Keratinocyte (primary cell): ENCODE measurements at places on chromosomes 1 and 21. TPM values are rescaled to one million over a fixed set of nuclear protein-coding genes. Genes with fewer than 3 reads are reported as not detected.

DNA sequence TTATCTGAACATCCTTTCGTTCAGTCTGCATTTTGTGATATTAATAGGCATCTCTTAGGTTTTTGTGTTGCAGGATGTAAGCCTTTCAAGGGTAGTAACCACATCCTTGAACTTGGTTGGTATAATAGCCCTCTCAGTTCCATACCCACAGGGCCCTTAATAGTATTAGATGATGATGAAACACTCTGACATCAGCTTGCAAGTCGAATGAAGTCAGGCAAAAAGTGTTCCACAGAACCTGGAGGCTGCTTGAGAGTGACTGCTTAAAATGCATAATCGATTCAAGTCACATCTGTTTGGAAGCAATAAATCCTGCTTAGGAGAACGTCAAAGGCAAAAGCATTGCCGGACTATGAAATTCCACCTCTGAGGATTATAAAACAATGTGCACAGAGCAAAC, 415.6 kb upstream of the KAZN start:
- DNase-seq, result no peak
- H3K27ac ChIP-seq, result no peak overlapping the region
- no peaks in the 10 kb centered on the region for H3K36me3 ChIP-seq
- no peaks in the 10 kb centered on the region for H3K27me3 ChIP-seq
- no peak overlapping the region for H3K4me3 ChIP-seq

DNA sequence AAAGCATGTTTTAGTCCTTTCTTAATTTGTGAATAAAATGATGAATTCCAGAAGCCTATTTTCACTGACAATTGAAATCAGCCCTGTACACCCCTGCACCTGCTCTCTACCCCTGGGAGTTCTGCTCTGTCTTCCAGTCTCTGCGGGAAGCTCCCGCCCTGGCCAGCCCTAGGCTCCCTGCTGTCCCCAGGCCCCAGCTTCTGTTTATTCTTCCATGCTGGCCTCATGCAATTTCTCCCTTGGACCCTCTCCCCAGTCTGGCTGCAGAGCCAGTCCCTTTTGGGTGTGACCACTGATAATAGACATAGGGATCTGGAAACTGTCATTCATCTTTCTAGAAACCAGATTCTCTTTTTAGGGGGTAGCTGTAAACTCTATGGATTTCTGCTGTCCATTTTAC, 258.6 kb downstream of the GRIK3 start:
- no peaks in the 10 kb centered on the region for H3K4me1 ChIP-seq
- no peak for DNase-seq
- no peaks in the 10 kb centered on the region for H3K36me3 ChIP-seq
- peaks cover 21% of the 10 kb centered on the region for H3K27me3 ChIP-seq

DNA sequence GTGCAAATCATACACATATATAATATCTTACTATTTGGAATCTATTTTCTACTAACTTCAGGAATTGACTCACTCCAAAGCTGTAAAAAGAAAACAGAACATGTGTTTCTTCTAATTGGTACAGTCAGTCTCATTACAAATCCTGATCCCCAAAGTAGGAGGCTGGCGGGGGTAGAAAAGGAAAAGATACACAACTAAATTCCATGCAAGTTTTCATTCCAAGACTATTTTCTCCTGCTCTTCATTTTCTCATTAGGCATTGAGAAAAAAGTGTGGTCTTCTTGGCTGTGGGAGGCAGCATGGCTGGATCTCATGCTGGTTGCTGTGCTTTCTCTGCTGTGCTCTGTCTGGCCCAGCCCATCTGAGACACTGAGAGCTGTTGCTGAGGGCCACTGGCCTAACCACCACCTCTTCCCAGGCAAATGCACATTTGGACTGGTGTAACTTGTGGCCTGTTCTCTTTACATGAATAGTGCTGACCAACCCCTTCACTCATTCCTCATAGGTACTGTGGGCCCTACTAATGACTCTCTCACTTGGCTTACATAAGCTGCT, 1107.5 kb upstream of the B3GALT2 start:
- DNase-seq, result no peak
- no peaks in the 10 kb centered on the region for H3K4me1 ChIP-seq
- no peak overlapping the region for H3K27ac ChIP-seq
- H3K27me3 ChIP-seq, result no peaks in the 10 kb centered on the region

- no peak overlapping the region for H3K27ac ChIP-seq
- H3K4me1 ChIP-seq, result no peaks in the 10 kb centered on the region
- no peak overlapping the region for H3K4me3 ChIP-seq
- H3K27me3 ChIP-seq, result no peaks in the 10 kb centered on the region
Measured at GRCh38 chr1:194919146-194919545, 1689.1 kb downstream of the KCNT2 start.

DNA sequence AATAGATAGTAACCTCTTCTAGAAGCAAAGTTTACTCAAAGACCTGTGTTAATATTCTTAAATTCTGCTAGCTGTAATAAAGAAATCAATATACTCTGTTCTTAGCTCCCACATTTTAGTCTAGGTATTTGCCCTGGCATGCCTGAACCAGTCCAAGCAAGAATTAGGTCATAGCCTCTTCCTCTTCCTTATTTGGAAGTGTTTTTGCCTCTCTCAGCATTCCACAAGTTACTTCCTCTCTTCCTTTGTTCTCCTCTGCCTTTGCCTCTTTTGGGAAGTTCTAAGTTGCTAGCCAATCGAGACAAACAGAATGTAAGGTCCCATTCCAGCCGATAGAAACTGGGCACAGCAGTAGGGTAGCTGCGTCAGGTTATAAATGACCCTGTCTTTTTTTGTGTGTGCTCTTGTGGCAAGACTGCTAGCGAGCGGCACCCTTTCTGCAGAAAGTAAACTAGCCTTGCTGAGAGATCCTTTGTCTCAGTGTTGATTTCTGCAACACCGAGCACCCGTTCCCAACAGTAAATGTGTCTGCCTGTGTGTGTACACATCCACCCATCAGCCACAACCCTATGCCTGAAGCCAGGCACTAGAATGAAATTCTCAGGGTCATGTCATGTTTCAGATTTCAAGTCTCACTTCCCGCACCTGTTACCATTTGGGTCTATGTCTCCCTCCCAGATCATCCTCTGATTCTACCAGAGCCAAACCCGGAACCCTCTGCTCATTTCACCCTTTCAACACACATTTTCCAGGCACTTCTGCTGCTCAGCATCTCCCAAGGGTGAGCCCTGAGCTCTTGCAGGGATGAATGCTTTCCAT, 37.5 kb downstream of the LRRC3 start:
- H3K4me3 ChIP-seq, result no peak overlapping the region
- H3K4me1 ChIP-seq, result no peaks in the 10 kb centered on the region
- H3K27ac ChIP-seq, result no peak overlapping the region
- no peak for DNase-seq
- H3K27me3 ChIP-seq, result no peaks in the 10 kb centered on the region

- no peak for DNase-seq
- no peaks in the 10 kb centered on the region for H3K36me3 ChIP-seq
- H3K27ac ChIP-seq, result no peak overlapping the region
- peaks cover 12% of the 10 kb centered on the region for H3K27me3 ChIP-seq
- H3K4me3 ChIP-seq, result no peak overlapping the region
Measured at GRCh38 chr21:43855955-43856354, 9.1 kb upstream of the AGPAT3 start.

GRCh38 chr1:204871405-204872037, 859 bp downstream of the NFASC start:
- H3K4me3 ChIP-seq, result no peak overlapping the region
- H3K4me1 ChIP-seq, result no peaks in the 10 kb centered on the region
- H3K27me3 ChIP-seq, result peaks cover 10% of the 10 kb centered on the region
- no peaks in the 10 kb centered on the region for H3K36me3 ChIP-seq
- no peak overlapping the region for H3K27ac ChIP-seq

GRCh38 chr1:27070390-27071048, 57.9 kb upstream of the TENT5B start:
- H3K4me3 ChIP-seq, result no peak overlapping the region
- no peaks in the 10 kb centered on the region for H3K36me3 ChIP-seq
- peaks cover 5% of the 10 kb centered on the region for H3K27me3 ChIP-seq
- H3K4me1 ChIP-seq, result peaks cover 10% of the 10 kb centered on the region
- DNase-seq, result no peak
- H3K27ac ChIP-seq, result no peak overlapping the region

- H3K4me1 ChIP-seq, result no peaks in the 10 kb centered on the region
- H3K36me3 ChIP-seq, result no peaks in the 10 kb centered on the region
- no peaks in the 10 kb centered on the region for H3K27me3 ChIP-seq
- no peak for DNase-seq
Measured at GRCh38 chr1:218750216-218750970, 405.3 kb downstream of the TGFB2 start.

DNA sequence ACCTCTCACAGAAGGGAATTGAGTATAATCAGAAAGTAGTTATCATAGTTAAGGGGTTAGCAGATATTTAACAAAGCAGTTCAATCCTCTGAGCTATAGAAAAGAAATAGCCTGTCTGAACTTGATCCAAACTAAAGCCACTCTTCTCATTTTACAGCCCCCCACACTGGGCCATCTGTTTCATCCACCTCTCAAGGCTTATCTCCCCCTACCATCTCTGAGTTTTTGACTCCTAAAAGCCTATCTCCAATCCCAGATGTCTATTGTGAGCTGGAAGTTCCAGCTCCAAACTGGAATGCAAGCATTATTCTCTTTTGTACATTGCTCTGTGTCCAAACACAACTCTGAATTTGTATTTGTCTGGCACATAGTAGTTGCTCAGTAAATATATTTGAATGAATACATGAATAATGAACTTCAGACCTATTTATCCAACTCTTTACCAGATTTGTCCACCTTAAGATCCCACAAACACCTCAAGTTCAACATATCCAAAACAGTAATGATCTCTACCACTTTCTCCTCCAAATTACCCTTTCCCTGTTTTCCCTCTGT, 98.1 kb downstream of the PLPP3 start:
- H3K27me3 ChIP-seq, result peaks cover 4% of the 10 kb centered on the region
- H3K27ac ChIP-seq, result no peak overlapping the region
- no peaks in the 10 kb centered on the region for H3K36me3 ChIP-seq
- no peaks in the 10 kb centered on the region for H3K4me1 ChIP-seq
- no peak overlapping the region for H3K4me3 ChIP-seq

DNA sequence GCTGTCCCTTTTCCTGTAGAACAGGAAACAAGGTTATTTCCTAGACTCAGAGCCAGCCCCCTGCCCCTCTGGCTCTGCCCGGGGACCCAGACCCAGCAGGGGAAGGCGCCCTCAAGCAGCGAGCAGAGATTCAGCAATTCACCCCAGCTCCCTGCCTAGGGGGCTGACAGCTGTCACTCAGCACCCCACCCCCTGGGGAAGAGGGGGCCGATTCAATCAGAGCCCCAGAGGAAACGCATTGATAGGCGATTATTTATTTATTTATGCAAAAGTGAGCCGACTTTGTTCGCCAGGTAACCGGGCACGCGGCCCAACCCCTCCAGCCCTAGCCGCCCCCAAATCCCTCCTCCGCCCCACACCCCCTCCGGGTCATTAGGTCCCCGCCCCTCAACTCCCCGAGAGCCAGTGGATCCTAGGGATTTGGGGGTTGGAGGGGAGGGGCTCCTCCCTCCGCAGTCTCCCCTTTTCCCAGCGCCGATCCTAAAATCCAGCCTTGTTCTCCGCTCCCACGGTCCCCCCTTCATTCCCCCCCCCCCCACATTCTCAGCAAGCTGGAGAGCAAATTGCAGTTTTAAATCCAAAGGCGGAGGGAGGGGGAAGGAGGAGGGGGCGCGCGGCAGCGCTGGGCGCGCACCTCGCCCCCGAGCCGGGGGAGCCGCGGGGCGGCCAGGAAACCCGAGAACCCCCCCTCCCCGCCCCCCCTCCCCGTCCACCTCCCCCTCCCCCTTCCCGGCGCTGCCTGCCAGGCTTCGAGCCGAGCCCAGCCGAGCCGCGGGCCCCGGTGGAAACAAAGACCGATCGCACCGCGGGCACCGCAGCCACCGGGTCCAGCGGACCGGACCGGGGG, 1.3 kb downstream of the AHDC1 start:
- no peaks in the 10 kb centered on the region for H3K36me3 ChIP-seq
- DNase-seq, result no peak
- peaks cover 47% of the 10 kb centered on the region for H3K4me1 ChIP-seq
- peak overlapping the region; percentile 47 for H3K27ac ChIP-seq

DNA sequence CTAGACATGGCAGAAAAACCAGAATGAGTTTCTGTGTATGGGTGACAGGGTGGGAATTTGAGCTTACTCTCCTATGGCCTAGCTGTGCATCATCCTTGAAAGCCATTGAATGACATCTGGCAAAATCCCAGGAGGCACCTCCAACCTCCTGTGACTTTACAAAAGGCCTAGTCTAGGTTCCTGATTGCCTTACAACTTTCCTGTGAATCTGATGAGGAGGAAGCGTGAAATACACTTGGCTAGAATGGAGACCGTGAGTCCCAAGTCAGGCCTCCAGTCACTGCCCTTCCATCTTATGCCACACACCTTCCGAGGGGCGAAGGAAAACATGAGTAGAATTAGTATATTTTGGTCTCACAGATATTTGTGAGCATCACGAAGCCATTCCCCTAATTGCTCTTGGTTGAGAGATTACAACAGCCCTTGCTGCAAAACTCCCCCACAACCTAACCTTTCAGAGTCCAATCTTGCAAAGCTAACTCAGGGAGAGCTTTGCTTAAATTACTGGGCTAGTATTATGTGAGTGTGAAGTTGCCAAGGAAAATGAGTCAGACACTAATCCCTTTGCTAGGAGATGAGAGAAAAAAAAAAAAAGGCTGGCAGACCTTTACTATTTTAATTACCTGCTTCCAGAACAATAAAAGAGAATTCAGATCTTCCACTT, 36.3 kb upstream of the PAXBP1 start:
- H3K27me3 ChIP-seq, result no peaks in the 10 kb centered on the region
- H3K4me1 ChIP-seq, result no peaks in the 10 kb centered on the region
- H3K4me3 ChIP-seq, result no peak overlapping the region
- DNase-seq, result no peak
- no peak overlapping the region for H3K27ac ChIP-seq

DNA sequence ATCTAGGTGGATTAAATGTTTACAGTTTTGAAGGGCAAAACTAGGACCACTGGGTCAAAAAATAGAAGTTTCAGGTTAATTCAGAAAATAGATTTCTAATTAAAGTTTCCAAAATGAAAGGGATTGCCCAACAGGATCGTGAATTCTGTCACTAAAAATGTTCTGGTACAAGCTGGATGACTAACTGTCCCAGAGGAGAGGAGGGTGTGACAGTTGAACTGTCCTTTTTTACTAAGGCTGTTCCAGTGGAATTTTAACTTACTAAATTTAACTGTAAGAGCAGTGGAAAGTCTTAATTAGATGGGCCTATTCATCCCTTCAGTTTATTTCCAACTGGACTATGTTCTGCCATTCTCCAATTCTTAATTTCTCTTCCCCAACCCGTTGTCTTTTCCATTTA, 7.2 kb downstream of the SNX7 start:
- no peak overlapping the region for H3K27ac ChIP-seq
- H3K4me1 ChIP-seq, result peaks cover 2% of the 10 kb centered on the region
- H3K36me3 ChIP-seq, result no peaks in the 10 kb centered on the region
- H3K27me3 ChIP-seq, result no peaks in the 10 kb centered on the region
- no peak for DNase-seq

GRCh38 chr1:147560765-147561471, 19.6 kb downstream of the BCL9 start:
- no peaks in the 10 kb centered on the region for H3K4me1 ChIP-seq
- peaks cover 3% of the 10 kb centered on the region for H3K27me3 ChIP-seq
- no peak for DNase-seq
- no peaks in the 10 kb centered on the region for H3K36me3 ChIP-seq
- no peak overlapping the region for H3K27ac ChIP-seq
- no peak overlapping the region for H3K4me3 ChIP-seq

The DMRTA2 gene
- polyA plus RNA-seq, result 0.01 TPM in 1 of 3 replicates, not detected in the others

The SELENBP1 gene
- polyA plus RNA-seq, result 3.0 to 3.9 TPM (median 3.1 TPM) in 3 replicates

The MRAP gene
- not detected in 3 replicates for polyA plus RNA-seq

The RUNX3 gene
- 0.01 to 0.10 TPM in 2 of 3 replicates, not detected in the other for polyA plus RNA-seq

The HSPB7 gene
- polyA plus RNA-seq, result 0.03 to 0.05 TPM in 2 of 3 replicates, not detected in the other

The TEDDM1 gene
- polyA plus RNA-seq, result not detected in 3 replicates

The TACSTD2 gene
- polyA plus RNA-seq, result 241 to 382 TPM (median 335 TPM) in 3 replicates

The SPRR3 gene
- 2.9 to 8.3 TPM (median 5.4 TPM) in 3 replicates for polyA plus RNA-seq

The LEMD1 gene
- 0.91 to 3.4 TPM (median 1.9 TPM) in 3 replicates for polyA plus RNA-seq

The AJAP1 gene
- polyA plus RNA-seq, result 2.2 to 2.8 TPM (median 2.5 TPM) in 3 replicates

The AVPR1B gene
- not detected in 3 replicates for polyA plus RNA-seq
